NCI-H69 (cell line): ENCODE measurements at places on chromosomes 7 and 10.

- DNase-seq: no peak
Observed at GRCh38 chr10:94803307-94803706, 40.8 kb downstream of the CYP2C19 start.

GRCh38 chr7:158824028-158824427 lies 5.3 kb downstream of the ESYT2 start:
- no peak for DNase-seq

GRCh38 chr7:26328498-26329390 lies 37.1 kb downstream of the SNX10 start:
- DNase-seq: no peak

DNA sequence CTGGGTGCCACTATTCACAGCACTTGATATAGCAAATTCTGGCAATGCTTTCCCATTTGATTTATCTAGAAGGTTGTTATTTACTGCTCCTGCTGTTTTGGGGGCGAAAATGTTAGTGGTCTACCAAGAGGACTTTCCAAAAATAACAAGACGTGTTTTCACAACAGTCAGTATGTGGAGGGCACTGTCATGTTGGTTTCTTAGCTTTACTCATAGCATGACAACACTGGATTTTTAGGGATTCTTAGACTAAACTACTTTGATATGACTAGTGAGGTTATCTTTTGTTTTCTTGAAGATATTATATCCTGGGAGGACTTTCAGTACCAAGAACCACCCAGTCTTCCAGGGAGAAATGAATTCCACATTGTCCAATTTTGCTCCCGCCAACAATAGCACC lies 49.4 kb downstream of the NUDCD3 start:
- no peak for DNase-seq

GRCh38 chr10:76309741-76310587 lies 878.5 kb downstream of the LRMDA start:
- no peak for DNase-seq

DNA sequence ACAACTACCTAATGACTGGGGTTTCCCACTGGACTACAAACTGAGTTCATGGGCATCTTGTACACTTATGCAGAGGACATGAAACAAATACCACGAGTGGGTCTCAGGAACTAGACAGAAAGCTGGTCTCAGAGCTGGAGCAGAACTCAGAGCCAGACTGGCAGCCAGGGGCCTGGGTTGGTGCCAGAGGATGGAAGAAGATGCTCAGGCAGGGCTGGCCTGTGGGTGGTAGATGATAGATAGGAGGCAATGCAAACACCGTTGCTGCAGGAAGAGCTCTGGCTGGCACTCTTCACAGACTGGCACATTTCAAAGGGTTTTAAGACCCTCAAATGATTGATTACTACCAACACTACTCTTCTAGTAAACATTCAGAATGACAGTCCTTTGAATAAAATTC lies 28.8 kb downstream of the ENO4 start:
- peak; percentile 72 for DNase-seq

DNA sequence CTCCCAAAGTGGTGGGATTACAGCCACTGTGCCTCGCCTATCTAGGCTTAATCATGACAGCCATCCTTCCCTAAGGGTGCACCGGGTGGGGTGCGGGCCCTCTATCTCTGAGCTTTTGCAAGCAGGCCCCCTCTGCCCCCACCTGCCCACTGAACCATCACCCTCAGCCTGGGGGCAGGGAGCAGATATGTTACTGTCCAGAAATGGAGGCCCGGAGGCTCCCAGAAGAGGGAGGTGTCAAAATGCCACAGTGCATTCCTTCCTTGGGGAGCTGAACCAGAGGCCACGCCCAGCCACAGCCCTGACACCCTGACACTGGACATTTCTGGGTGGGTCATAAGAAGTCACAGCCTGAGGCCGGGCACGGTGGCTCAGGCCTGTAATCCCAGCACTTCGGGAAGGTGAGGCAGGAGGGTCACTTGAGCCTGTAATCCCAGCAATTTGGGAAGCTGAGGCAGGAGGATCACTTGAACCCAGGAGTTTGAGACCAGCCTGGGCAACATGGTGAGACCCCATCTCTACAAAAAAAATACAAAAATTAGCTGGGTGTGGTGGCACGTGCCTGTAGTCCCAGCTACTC lies 129.8 kb upstream of the TNRC18 start:
- no peak for DNase-seq

DNA sequence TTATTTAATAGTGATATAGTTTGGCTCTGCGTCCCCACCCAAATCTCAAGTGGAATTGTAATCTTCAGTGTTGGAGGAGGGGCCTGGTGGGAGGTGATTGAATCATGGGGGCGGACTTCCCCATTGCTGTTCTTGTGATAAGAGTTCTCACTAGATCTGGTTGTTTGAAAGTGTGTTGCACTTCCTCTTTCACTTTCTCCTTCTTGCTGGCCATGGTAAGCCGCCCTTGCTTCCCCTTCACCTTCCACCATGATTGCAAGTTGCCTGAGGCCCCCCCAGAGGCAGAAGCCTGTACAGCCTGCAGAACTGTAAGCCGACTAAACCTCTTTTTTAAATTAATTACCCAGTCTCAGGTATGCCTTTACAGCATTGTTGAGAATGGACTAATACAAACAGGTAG lies 101.4 kb downstream of the MTPAP start:
- no peak for DNase-seq
